ENCODE measurements at places on chromosomes 12 and 14.

GRCh38 chr12:467591-467990 lies 7.9 kb downstream of the B4GALNT3 start:
- no peak for DNase-seq

DNA sequence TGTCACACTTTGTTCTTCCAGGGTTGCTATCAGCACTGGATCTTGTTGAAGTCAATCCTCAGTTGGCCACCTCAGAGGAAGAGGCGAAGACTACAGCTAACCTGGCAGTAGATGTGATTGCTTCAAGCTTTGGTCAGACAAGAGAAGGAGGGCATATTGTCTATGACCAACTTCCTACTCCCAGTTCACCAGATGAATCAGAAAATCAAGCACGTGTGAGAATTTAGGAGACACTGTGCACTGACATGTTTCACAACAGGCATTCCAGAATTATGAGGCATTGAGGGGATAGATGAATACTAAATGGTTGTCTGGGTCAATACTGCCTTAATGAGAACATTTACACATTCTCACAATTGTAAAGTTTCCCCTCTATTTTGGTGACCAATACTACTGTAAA lies 23.7 kb downstream of the VTI1B start:
- no peak for DNase-seq

- no peak for DNase-seq
These were observed 23.3 kb downstream of the SNRPF start for GRCh38 chr12:95882080-95882479.

- DNase-seq, result peak; percentile 9
These were observed 1.2 kb downstream of the PPP1R12A start for GRCh38 chr12:79933532-79934264.

- DNase-seq, result peak; percentile 32
These were observed 133.5 kb downstream of the FOXN3 start for GRCh38 chr14:89283327-89284060.
